ENCODE measurements at places on chromosomes 2 and 18. TPM values are rescaled to one million over a fixed set of nuclear protein-coding genes. Genes with fewer than 3 reads are reported as not detected.

Gene PSD4
- 31.8 TPM for total RNA-seq

DNA sequence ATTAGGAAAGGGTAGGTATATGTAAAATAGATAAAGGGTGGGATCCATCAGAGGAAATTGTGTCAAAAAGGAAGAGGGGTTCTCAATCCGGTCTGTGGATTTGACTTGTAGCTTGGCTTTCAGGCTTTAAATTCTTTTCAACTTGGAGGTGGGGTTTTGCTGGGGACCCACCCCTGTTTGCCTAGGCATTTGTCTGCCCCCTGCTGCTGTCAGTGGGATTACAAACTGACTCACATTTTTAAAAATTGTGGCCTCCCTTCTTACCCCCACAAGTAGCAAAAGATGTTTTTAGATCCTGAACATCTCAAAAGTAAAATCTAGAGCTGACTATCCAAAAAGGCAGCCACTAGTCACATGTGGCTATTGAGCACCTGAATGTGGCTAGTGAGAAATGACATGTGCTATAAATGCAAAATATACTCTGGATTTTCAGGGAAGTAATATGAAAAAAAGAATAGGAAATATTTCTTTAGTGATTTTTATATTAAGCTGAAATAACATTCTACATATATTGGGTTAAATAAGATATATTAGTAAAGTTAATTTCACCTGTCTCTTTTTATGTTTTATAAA, 178.9 kb downstream of the GFPT1 start:
- DNase-seq = no peak
- H3K27ac ChIP-seq = peak overlapping the region; percentile 5
- no peaks in the 10 kb centered on the region for H3K36me3 ChIP-seq
- H3K4me3 ChIP-seq = no peak overlapping the region
- H3K27me3 ChIP-seq = no peaks in the 10 kb centered on the region

Gene SP140
- total RNA-seq = 1.1 TPM

DNA sequence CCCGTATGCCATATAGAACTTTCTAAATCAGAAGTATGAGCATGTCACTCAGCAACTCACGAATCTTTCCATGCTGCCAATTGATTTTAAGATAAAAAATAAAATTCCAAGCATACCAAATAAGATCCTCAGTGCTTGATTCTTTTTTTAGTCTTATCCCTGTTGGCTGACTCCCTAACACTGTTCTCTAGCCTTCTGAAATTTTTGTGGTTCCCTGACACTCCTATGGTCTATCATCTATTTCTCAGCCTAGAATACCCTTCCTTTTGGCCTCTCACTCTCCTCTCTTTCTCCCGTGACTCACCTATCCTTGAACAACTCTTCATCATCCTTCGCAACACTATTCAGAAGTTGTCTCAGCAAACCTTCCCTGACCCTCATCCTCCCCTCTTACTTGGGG, 50.5 kb downstream of the CCDC141 start:
- no peak overlapping the region for H3K27ac ChIP-seq
- DNase-seq = no peak
- H3K27me3 ChIP-seq = no peaks in the 10 kb centered on the region
- no peaks in the 10 kb centered on the region for H3K4me1 ChIP-seq

Gene MAP3K19
- 3.8 TPM for total RNA-seq

- H3K4me3 ChIP-seq = peak within 1 kb of the TSS; percentile 66
- DNase-seq = peak; percentile 96
- H3K36me3 ChIP-seq = no peaks in the 10 kb centered on the region
Measured at GRCh38 chr2:101001691-101002561, at the start of gene RPL31. Gene RPL31, plus strand, starts transcription at chr2:101002289. Its CDS starts 413 bp downstream, at chr2:101002702.

- no peaks in the 10 kb centered on the region for H3K27me3 ChIP-seq
- H3K27ac ChIP-seq = no peak overlapping the region
- H3K4me3 ChIP-seq = no peak overlapping the region
- H3K4me1 ChIP-seq = no peaks in the 10 kb centered on the region
- no peaks in the 10 kb centered on the region for H3K36me3 ChIP-seq
Measured at GRCh38 chr2:201237486-201238123, 22.7 kb upstream of the CASP8 start.

Gene EFR3B
- 1.3 TPM for total RNA-seq

Gene SPC25
- total RNA-seq = not detected

Gene GTF2A1L
- total RNA-seq = not detected

Gene CPLX4
- not detected for total RNA-seq

- no peak for DNase-seq
- no peaks in the 10 kb centered on the region for H3K4me1 ChIP-seq
- no peak overlapping the region for H3K27ac ChIP-seq
- H3K36me3 ChIP-seq = no peaks in the 10 kb centered on the region
- no peak overlapping the region for H3K4me3 ChIP-seq
- H3K27me3 ChIP-seq = no peaks in the 10 kb centered on the region
Measured at GRCh38 chr2:202023904-202024266, 9.8 kb upstream of the FZD7 start.

DNA sequence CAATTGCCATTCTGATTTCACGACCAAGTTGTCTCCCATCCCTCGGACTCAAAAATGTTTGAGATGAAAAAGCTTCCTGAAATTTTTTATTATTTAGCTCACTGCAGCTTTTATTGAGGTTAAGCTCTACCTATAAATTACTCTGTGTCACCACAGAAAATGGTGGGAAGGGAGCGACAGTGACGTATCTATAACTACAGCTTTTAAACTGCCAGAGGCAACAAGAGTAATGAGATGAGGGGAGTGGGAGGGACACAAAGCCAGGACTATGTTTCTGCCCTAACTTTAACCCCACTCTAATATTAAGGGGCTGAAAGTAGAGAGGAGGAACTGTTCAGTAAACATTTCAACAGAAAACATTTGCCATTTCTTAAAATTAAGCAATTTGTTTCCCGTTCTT, 37.4 kb downstream of the SMAD2 start:
- H3K27me3 ChIP-seq = no peaks in the 10 kb centered on the region
- no peak overlapping the region for H3K4me3 ChIP-seq
- H3K36me3 ChIP-seq = no peaks in the 10 kb centered on the region
- H3K4me1 ChIP-seq = no peaks in the 10 kb centered on the region
- DNase-seq = no peak
- H3K27ac ChIP-seq = no peak overlapping the region

GRCh38 chr2:81327911-81328310, 1023.4 kb upstream of the LRRTM1 start:
- H3K36me3 ChIP-seq = no peaks in the 10 kb centered on the region
- no peak overlapping the region for H3K27ac ChIP-seq

DNA sequence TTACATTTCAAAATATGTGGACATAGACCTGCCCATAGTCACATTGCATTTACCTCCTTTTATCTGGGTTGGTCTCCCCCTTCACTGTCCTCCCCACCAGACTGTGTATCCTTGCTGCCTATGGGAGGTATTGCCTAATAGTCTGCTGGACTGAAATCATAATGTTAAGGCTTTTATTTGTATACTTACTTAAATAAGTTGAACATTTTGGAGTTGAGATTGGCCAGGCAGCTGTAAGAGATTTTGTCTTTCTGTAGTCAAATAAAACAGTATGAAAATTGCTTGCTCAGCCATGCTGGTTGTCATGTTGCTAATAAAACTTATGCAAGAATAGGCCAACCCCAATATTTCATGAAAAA, 280.9 kb downstream of the PTPRM start:
- H3K4me3 ChIP-seq = no peak overlapping the region
- H3K27me3 ChIP-seq = no peaks in the 10 kb centered on the region
- no peak for DNase-seq
- H3K36me3 ChIP-seq = no peaks in the 10 kb centered on the region
- no peak overlapping the region for H3K27ac ChIP-seq

DNA sequence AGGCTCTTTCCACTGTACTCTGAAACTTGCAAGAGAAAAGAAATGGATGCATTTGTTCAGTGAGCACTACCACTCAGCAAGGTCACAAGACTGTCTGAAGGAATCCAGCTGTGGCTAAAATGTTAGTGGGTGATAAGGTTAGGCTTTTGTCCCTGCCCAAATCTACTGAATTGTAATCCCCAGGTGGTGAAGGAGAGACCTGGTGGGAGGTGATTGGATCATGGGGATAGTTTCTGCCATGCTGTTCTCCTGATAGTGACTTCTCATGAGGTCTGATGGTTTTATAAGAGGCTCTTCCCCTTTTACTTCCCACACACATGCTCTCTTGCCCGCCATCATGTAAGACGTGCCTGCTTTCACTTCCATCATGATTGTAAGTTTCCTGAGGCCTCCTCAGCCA, 68.2 kb downstream of the ZNF385B start:
- H3K27ac ChIP-seq = no peak overlapping the region
- no peaks in the 10 kb centered on the region for H3K27me3 ChIP-seq
- H3K36me3 ChIP-seq = no peaks in the 10 kb centered on the region
- no peaks in the 10 kb centered on the region for H3K4me1 ChIP-seq

GRCh38 chr2:161956738-161957137, 117.3 kb downstream of the DPP4 start:
- no peaks in the 10 kb centered on the region for H3K36me3 ChIP-seq
- H3K4me3 ChIP-seq = no peak overlapping the region
- no peak for DNase-seq

Measured in uterus (tissue), 4 donors.